CD4-positive, alpha-beta T cell treated with Interleukin-12 subunit alpha and Interleukin-12 subunit beta, for 1 hour (primary cell): ENCODE measurements at places on chromosomes 2 and 18.

DNA sequence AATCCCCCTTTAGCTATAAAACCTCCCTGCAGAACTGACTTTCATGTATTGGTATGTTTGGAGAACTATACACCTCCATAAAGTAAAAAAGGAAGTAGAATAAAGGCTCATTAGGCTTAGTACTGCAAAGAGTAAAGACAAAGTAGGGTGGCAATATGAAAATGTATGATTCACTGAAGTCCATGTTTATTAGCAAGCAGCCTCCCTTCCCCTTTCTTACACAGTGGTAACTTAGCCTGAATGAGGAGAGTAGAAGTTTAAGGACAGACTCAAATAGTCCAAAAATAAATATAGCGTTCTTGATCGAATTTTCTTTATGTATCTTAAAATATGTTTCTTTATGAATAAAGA, 1.5 kb downstream of the ZNF804A start:
- no peak for DNase-seq

- no peak for DNase-seq
Observed at GRCh38 chr2:146701183-146701582, 1143.6 kb upstream of the ACVR2A start.

- DNase-seq = no peak
Observed at GRCh38 chr2:14587119-14587518, 45.4 kb upstream of the LRATD1 start.

GRCh38 chr2:10035053-10035422, 8.3 kb upstream of the KLF11 start:
- peak; percentile 32 for DNase-seq

DNA sequence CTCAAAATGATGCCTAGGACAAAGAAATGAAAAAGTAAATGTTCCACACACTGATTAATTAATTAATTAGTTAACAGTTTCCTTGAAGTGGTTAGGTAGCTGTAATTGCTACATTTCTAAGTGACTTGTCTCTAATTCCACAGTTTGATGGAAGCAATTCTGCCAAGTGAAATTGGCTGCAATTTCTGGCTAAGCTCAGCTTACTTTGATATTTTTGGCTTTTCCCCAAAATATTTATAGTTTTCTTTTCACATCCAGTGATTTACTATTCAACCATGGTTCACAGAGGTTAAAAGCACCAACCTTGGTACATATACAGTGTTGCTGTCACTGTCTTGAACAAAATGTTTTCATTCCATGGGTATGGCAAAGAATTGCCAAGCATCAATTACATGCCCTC, 459.5 kb upstream of the CDH20 start:
- no peak for DNase-seq

GRCh38 chr2:163953390-163953907, 217.6 kb upstream of the FIGN start:
- DNase-seq = no peak

DNA sequence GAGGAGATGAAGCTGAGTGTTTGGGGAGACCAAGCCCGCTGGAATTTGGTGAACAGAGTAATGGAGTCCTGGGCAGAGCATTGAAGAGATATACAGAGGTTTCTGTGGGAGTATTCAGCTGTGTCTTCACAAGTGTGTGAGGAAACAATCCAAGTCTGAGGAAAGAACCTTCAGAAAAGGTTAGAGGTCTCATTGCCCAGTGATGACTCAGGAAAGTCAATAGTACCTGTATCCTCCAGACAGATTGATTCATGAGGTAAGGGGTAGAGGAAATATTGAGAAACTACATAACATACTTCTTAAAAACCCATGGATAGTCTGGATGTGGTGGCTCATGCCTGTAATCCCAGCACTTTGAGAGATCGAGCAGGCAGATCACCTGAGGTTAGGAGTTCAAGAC, 392.3 kb downstream of the GALNT13 start:
- DNase-seq = no peak

DNA sequence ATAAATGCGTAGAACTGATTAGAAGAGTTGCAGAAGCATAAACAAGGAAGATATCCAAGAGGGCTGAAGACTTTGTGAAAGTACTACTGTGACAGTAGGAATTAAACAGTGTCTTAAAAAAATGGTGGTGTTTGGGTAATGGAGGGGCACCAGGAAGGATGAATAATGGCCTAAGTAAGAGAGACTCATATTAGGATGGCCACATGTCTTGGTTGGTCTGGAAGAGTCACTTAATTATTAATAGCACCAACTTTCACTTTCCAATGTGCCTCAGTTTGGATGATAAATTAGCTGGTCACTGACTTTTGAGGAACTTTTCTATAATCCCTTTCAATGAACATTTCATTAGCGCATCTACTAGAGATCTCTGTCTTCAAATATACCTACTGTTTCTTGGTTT, 372.2 kb downstream of the NYAP2 start:
- DNase-seq = no peak

DNA sequence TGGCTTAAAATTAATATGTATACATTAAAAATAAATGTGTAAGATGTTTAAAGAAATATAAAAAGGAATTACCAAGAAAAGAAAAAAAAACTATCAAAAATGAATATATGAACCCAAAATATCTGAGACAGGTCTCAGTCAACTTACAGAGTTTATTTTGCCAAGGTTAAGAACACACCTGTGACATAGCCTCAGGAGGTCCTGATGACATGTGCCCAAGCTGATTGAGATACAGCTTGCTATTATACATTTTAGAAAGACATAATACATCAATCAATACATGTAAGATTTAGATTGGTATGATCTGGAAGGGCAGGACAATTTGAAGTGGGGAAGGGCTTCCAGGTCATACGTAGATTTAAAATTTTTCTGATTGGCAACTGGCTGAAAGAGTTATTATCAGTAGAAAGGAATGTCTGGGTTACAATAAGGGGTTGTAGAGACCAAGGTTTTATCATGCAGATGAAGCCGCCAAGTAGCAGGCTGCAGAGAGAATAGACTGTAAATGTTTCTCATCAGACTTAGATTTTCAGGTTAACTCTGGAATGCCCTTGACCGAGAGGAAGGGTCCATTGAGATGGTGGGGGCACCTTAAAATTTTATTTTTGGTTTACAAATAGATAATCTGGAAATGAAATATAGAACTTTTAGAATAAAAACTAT, 74.7 kb downstream of the EXOC6B start:
- DNase-seq = no peak

DNA sequence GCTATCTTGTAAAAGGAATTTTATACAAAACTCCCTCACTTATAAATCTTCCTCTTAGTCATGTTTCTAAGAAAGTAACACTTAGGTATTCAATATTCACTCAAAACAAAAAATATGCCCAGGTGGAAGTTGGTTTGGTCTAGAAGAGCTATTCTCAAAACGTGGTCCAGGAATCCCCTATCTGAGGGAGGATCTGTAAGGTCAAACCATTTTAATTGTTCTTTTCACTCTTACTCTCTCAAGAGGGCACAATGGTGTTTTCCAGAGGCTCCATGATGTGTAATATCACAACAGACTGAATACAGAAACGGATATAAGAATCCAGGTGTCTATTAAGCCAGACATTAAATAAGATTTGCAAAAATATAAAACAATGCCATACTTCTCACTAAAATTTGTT, 9.9 kb downstream of the MOB1A start:
- DNase-seq = no peak

- no peak for DNase-seq
Observed at GRCh38 chr2:134685967-134686366, 32.8 kb downstream of the TMEM163 start.

DNA sequence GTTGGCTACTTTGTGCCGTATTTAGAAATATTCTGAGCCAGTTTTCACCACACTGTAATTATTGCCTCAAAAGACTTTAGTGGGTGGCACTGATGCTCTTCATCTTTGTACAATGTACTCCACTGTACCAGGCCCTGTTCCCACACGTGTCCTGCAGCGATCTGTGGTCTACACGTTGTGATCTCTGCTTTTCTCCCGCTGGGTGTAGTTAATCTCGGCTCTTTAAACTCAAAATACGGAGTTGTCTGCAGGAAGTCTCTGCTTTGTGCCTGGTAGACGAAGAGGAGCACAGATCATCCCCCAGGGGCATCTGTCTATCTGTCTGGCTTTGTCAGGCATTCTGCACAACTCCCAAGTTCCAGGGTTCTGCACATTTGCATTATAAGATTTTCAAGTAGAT, 12.1 kb upstream of the GREB1 start:
- no peak for DNase-seq

DNA sequence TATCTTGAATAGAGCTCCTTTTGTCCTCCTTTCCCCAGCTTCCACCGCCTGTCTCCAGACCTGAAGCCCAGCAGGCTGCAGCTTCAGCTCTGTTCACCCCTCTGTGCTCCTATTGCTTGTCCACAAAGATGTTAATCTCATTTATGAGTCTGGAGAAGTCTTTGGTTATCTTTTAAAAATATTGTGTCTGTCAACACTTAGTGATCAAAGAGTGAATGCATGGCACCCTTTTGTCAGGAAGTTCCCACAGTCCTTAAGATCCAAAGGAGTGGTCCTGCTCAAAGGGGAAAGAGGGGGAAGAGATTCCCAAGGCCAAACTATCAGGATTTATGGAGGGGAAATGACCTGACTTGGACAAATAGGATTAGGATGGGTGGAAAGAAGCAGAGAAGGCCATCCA, 118.9 kb downstream of the ACAA2 start:
- no peak for DNase-seq
